ENCODE measurements at places on chromosomes 2 and 18.

- DNase-seq = no peak
Observed at GRCh38 chr2:234378440-234378839, 118.4 kb downstream of the ARL4C start.

GRCh38 chr2:104025295-104025694, 828.6 kb upstream of the POU3F3 start:
- no peak for DNase-seq

DNA sequence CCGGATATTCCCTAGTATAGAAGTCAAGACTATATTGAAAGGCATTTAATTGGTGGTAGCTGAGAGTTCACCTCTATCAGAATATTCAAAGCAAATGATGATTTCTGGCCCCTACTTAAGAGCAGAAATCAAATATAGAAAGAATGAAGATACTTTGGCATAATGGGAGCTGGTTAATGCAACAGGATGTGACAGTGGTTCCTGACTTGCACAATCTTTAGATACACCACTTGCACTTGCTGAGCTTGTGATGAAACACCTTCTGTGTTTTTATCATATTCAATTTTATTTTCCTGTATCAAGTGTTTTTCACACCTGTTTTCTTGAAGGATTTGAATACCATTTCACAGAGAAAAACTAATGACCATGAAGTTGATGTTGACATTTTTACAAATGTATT, 124.1 kb upstream of the CDH19 start:
- no peak for DNase-seq

- peak; percentile 73 for DNase-seq
Observed at GRCh38 chr2:43174368-43174916, 52.0 kb downstream of the ZFP36L2 start.

- no peak for DNase-seq
Observed at GRCh38 chr2:31674446-31674845, 93.7 kb upstream of the SRD5A2 start.

GRCh38 chr2:95044601-95045000, 19.1 kb downstream of the MAL start:
- no peak for DNase-seq

DNA sequence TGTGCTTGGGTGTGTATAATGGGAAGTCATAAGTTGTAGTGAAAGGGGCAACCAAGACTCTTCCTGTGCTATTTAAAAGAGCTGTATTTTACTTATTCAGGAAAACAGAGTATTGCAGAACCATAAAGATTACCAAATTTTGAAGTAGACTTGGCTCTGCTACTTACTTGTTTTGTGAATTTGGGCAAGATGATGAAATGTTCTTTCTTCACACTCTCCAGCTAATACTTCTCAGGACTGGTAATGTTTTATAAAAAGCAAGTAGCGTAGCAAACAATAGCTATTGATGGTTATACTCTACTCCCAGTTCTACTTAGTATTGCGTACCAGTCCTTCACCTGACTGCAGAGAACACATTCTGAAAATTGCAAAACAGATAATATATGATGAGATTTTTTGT, 374.1 kb downstream of the ARHGAP15 start:
- no peak for DNase-seq

Data from aorta (tissue), 5 donors.